ENCODE measurements at places on chromosomes 4 and X.

GRCh38 chrX:5648941-5649568 is 579.6 kb downstream of the NLGN4X start:
- no peak for DNase-seq

GRCh38 chr4:38674258-38675144 is 10.5 kb downstream of the KLF3 start:
- no peak for DNase-seq

DNA sequence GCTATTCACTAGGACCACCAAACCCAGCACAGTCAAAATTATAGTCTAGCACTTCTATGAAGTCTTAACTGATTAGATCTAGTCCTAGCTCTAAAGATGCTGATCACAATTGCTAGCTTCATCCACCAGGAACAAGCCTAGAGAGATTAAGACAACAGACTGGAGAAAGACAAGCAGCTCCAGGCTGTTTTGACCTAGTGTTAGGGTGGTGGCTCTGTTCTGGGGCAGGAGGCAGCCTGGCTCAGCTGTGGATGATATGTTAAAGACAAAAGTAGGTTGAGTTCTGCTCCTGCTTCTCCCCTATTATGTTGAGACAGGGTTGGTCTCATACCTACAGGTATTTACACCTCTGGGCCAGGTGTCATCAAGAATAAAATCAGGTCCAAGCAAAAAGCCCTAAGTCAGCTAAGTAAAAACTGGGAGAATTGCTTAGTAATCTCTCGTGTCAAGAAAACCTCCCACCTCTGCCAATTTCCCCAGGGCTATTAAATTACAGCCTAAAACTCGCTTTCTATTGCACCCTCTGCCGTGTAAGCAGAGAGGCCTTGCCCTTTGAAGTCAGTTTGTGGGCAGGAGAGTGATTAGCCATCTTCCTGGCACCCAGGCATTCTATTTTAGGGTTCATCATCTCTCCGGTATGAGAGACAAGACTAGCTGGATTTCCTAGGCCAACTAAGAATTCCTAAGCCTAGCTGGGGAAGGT is 39.9 kb downstream of the RAB40AL start:
- no peak for DNase-seq

GRCh38 chr4:91118597-91118996 is 991.4 kb downstream of the CCSER1 start:
- DNase-seq = no peak

DNA sequence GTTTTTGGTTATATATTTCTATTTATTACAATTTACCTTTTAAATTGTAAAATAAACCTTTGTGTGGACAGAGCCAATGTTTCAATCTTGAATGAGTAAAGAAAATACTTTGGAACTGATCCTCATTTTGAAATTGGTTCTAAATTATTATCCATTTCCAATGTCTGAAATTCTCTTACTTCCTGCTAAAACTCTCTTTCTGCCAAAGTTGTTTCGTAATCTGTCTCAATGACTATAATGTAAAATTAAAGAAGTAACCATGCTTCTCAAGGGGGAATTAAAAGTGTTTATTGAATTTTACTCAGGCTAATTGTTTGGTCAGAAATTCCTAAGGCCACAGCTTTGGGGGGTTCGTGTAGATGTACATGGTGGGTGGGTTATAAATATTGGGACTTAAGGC is 34.8 kb downstream of the YIPF6 start:
- DNase-seq = no peak

DNA sequence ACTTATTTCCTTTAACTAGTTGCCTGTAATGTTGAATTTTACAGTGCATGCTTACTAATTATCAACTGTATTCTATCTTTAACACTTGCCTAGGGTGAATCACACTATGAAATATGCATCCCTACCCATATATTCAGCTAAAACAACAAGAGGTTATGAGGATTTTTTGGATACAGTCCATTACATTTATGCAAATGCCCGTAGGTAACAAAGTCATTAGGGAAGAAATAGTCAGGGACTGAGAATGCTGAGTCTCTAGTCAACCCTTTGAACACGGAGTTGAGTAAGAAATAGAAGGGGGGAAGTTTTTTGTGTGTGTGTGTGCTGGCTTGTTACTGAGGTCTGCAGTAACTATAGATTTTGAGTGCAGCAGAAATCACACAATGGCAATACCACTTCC is 26.1 kb upstream of the CBLL2 start:
- no peak for DNase-seq

DNA sequence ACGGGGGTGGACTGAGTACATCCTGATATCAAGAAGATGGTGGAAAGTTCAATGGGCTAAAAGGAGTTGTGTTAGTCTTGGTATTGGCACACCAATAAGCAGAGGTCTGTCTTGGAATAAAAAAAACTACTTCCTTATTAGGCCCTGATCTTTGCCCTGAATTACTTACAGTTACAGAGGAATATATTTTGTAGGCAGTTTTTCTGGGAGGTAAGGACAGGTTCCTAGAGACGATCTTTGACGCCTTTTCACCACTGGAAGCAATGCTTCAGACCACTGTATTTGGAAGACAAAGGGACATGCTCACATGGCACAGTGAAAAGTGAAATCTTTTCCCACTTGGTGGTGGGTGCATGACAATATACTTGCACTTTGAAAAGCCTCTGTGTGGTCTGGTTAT is 618 bp upstream of the XK start:
- DNase-seq = no peak

DNA sequence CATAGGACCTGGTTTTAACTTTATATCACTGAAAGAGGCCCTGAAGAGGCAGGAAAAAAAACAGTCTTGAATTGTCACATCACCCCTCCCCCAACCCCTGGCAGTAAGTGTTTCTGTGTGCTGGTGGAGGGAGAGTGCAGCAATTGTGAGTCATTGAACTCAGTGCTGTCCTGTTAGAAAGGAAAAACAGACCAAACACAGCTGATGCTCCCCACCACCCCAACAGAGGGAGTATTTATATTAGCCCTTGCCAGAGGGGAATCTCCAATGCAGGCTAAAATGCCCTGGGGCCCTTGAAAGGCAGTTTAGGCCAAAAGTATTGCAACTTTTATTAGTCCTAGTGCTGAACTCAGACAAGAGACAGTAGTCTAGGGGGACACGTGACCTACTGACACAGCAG is 197.8 kb upstream of the AGTR2 start:
- DNase-seq = no peak

DNA sequence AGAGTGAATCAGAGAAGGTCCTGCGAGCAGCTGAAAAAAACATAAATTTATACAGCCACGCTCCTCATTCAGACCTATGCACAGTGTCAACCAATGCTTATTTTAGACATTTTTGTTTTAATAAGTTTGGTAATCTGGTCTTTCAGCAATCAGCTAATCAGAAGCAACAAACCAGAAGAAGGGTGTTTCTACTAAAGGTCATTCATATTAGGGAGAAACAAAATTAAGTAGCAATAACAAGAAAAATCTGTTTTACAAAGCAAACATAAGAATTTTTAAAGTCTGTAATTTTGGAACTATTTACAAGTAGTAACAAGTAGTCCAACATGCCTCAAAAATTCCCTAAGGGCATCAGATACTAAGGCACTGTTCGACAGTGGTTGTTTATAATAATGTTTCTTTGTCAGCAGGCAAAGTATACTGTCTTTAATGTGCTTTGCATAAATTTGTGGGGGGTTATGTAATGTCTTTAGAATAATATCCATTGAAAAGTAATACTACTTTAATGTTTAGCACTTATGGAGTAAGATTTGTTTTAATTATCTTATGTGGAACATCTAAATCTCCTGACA is 82.8 kb downstream of the PHOX2B start:
- DNase-seq = no peak

DNA sequence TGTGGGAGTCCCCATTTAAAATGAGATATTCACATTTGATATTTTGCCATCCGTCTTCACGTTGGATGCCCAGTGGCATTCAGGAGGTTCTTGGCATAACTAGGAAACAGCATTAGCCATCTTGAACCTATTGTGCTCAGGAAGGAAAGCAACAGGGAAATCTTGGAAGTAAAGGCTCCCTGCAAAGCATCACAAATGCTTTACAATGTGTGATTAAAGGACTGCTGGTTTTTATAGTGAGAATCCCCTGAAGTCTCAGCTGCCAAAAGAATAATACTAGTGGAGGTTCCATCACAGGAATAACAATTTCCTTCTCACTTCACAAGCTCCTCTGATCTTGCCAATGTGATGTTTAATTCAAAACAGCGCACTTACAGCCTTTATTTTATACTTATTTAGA is 49.7 kb upstream of the NPNT start:
- DNase-seq = no peak

All from stimulated activated CD8-positive, alpha-beta memory T cell treated with anti-CD3 and anti-CD28 coated beads, Interleukin-2, amount 100 ng/mL, for 48 hours (primary cell).